SK-N-SH (cell line): ENCODE measurements at places on chromosomes 5 and 9.

GRCh38 chr5:138491669-138492559 lies 26.6 kb downstream of the EGR1 start:
- peak overlapping the region; percentile 85 for H3K27ac ChIP-seq
- peak; percentile 92 for DNase-seq
- H3K27me3 ChIP-seq: no peaks in the 10 kb centered on the region
- peak overlapping the region; percentile 61 for H3K4me3 ChIP-seq
- H3K4me1 ChIP-seq: peaks cover 6% of the 10 kb centered on the region; the same call in 1 of the 2 replicates
- no peaks in the 10 kb centered on the region for H3K36me3 ChIP-seq

GRCh38 chr9:29241320-29241719 lies 1668.0 kb upstream of the C9orf72 start:
- no peak overlapping the region for H3K27ac ChIP-seq
- no peaks in the 10 kb centered on the region for H3K27me3 ChIP-seq
- H3K36me3 ChIP-seq: no peaks in the 10 kb centered on the region
- peaks cover 6% of the 10 kb centered on the region; the same call in 1 of the 2 replicates for H3K4me1 ChIP-seq
- H3K4me3 ChIP-seq: no peak overlapping the region

GRCh38 chr5:3350781-3351180 lies 244.9 kb upstream of the IRX1 start:
- peaks cover 5% of the 10 kb centered on the region; the same call in 1 of the 2 replicates for H3K27me3 ChIP-seq
- no peak overlapping the region for H3K4me3 ChIP-seq
- H3K36me3 ChIP-seq: no peaks in the 10 kb centered on the region
- no peak overlapping the region for H3K27ac ChIP-seq
- no peak for DNase-seq

- no peak overlapping the region for H3K27ac ChIP-seq
- H3K27me3 ChIP-seq: no peaks in the 10 kb centered on the region
- peaks cover 28% of the 10 kb centered on the region for H3K36me3 ChIP-seq
- H3K4me1 ChIP-seq: 0 out of 2 replicates have a peak, but pooled peaks cover under 1% of the 10 kb centered on the region
- H3K4me3 ChIP-seq: no peak overlapping the region
- no peak for DNase-seq
These were observed 36.2 kb downstream of the OTULIN start for GRCh38 chr5:14700478-14701436.

DNA sequence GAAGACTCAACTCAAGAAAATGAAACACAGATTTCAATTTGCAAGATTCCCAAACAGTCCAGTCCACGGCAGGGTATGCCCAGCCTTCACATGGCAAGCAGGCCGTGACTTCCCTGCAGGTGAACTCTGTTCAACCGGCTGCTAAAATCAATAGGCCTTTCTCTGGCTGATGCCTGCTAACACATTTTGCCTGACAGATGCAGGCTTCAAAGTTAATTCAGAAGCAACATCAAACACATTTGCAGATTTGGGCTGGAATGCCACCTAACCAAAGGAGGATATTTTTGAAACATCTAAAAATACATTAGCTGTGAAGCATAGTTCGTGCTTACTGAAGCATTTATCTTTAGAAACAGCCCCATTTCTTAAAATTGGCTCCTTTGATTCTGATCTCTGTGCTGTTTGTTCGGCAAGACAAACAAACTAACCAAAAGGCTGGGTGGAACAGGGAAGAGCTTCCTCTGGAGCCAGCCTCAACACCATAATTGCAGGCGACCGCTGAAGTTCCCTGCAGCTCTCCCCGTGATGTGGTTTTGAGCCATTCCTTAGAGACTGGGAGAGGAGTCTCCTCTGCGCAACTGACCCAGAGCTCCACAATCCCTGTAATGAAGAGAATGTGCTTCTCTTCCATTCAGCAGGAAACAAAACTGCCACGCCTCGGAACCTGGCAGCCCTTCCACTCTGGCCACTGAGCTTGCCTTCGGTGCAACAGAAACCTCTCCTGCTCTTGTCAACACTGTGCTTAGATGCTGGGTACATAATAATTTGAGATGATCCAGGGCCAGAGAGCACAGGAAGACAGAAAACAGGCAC lies 126.5 kb downstream of the MYO10 start:
- no peaks in the 10 kb centered on the region for H3K27me3 ChIP-seq
- DNase-seq: no peak
- H3K36me3 ChIP-seq: no peaks in the 10 kb centered on the region
- H3K27ac ChIP-seq: no peak overlapping the region; the same call in none of the 2 replicates
- no peak overlapping the region for H3K4me3 ChIP-seq
- H3K4me1 ChIP-seq: no peaks in the 10 kb centered on the region; the same call in 1 of the 2 replicates

- no peak overlapping the region for H3K27ac ChIP-seq
- H3K4me3 ChIP-seq: no peak overlapping the region
- no peak for DNase-seq
- H3K4me1 ChIP-seq: no peaks in the 10 kb centered on the region
- H3K36me3 ChIP-seq: peaks cover 7% of the 10 kb centered on the region
These were observed 127.5 kb upstream of the POU5F2 start for GRCh38 chr5:93868851-93869250.

DNA sequence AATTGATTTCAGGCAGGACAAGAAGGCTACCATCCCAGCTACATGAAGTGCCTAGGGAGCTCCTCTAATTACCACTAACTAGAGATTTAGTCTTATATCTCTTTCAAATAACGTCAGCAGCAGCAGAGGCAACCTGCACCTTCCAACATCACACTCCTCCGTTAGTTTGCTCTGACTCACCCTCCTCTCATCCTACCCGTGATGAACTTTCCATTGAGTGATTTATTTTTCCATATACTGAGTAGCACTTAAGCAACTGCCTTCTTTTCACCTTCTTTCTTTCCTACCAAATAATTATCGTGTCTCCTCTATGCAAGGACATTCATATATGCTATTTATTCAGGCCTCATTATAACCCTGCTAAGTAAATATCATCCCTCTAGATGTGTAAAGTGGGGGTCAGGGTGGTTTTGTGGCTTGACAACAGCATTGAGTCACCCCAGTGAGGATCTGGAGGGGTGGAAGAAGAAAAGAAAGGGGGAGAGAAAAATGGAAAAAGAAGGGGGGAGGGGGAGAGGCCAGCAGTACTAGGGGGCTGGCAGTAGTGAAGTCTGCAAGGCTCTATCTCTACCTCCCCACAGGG lies 64.6 kb upstream of the CAST start:
- no peaks in the 10 kb centered on the region for H3K27me3 ChIP-seq
- H3K36me3 ChIP-seq: no peaks in the 10 kb centered on the region
- no peak overlapping the region for H3K27ac ChIP-seq
- DNase-seq: no peak
- H3K4me1 ChIP-seq: no peaks in the 10 kb centered on the region
- H3K4me3 ChIP-seq: no peak overlapping the region

DNA sequence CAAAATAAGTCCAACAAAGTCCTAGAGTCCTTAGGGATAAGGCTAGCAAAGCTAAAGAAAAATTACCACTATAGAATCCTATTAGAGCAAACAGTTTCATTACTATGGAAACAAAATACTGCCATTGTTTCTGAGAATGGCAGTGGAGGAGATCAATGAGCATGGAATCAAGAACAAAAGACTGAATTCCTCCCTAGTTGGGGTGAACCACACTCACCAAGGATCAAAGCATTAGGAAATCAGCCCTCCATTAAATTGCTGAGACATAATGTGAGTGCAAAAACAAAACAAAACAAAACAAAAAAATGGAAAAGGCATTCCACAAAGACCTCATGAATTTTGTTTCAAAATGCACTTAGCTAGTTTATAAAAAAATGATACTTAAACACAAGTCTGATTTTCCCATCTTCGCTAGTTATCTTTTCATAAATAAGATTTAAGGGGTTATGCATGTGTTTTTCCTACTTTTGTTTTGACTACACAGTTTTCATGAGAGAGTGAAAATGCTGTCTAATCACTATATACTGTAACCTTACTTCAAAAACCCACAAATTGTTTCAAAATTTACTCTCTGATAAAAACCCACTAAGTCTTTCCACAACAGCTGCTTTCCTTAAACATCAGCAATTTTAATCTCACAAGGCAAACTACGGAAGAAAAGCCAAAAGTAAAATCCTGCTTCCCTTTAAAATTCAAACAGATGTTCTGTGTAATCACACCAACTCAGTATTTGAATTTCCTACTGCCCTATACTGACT lies 9.7 kb downstream of the SERINC5 start:
- no peak for DNase-seq
- no peaks in the 10 kb centered on the region for H3K27me3 ChIP-seq
- H3K4me3 ChIP-seq: no peak overlapping the region
- H3K36me3 ChIP-seq: no peaks in the 10 kb centered on the region
- H3K27ac ChIP-seq: peak overlapping the region; percentile 82
